GM23338 (cell line): ENCODE measurements at places on chromosomes 1 and 21.

- DNase-seq: no peak
Observed at GRCh38 chr1:161359291-161359690, 8.4 kb downstream of the CFAP126 start.

- DNase-seq: no peak
Observed at GRCh38 chr1:223299553-223299952, 64.4 kb downstream of the SUSD4 start.

GRCh38 chr1:55337801-55338447, 122.8 kb upstream of the USP24 start:
- peak; percentile 79 for DNase-seq

GRCh38 chr1:85940656-85941306, 215.8 kb downstream of the COL24A1 start:
- DNase-seq: no peak

DNA sequence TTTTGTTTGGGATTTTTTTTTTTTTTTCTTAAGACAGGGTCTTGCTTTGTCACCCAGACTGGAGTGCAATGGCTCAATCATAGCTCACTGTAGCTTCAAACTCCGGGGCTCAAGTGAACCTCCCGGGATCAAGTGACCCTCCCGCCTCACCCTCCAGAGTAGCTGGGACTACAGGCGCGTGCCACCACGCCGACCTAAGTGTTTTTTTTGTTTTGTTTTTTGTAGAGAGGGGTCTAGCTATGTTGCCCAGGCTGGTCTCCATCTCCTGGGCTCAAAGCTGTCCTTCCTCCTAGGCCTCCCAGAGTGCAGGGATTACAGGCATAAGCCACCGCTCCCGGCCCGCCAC, 776 bp downstream of the HLCS start:
- DNase-seq: no peak

- peak; percentile 35 for DNase-seq
Observed at GRCh38 chr1:66552829-66553228, 18.9 kb downstream of the SGIP1 start.
